Stimulated activated CD4-positive, alpha-beta T cell treated with anti-CD3 and anti-CD28 coated beads, TNF-alpha, amount 100 ng/mL, for 1 hour (primary cell): ENCODE measurements at places on chromosomes 6 and 20.

DNA sequence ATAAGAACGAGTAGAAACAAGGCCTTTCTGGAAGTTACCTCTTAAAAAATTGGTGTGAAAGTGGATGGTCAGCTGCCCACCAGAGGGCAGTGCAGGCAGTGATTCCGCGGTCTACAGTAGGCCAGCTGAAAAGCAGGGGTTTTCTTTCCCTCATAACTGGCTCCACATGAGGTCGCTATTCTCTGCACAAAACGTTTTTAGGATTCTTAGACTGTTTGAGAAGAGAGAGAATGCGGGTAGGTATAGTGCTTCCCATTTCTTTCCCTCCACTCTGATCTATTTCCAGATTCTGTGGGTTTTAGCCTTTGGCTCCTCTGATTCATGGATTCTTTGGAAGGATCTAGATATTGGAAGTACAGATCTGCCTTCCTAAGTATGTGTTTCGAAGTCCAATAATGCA is 14.2 kb downstream of the FIG4 start:
- peak; percentile 33 for DNase-seq

DNA sequence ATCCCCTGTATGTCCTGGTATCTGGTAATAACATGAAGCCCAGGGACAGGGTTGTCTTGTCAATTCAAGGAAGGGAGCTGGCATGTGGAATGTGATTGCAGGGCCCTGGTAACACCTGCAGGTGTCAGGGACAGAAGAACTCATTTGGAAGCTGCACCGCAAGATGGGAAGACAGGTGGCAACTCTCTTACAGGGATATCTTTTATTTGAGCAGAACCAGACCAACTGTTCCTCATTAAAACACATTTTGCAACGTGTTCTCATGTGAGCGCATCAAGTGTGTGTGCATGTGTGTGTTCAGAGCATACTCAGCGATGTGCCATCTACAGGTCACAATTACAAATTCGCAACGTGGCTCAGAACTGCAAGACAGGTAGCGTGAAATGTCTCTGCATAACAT is 370.9 kb upstream of the SOX4 start:
- DNase-seq: no peak

DNA sequence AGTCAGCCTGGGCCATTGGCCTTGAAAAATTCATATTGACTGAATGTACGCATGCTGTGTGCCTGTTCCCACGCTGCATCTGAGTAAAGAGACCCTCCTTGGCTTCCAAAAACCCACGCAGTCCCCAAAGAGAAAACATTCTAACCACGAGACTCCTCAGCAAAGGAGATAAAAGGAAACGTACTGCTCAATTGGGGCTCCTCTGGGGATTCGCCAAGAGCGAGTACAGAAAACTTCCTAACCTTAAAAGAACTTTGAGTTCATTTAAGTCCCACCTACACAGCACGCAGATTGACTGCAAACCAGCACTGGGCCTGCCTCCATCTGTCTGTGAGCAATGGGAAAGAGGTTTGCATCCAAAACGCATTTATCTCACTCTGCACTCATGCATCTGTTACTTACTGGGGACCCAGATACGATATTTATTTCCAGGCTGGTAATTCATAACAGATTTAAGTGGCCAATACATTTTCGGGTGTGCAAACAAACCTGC is 505.9 kb upstream of the CHD6 start:
- no peak for DNase-seq

- no peak for DNase-seq
These were observed 134.2 kb downstream of the TRIM27 start for GRCh38 chr6:28789553-28790083.

DNA sequence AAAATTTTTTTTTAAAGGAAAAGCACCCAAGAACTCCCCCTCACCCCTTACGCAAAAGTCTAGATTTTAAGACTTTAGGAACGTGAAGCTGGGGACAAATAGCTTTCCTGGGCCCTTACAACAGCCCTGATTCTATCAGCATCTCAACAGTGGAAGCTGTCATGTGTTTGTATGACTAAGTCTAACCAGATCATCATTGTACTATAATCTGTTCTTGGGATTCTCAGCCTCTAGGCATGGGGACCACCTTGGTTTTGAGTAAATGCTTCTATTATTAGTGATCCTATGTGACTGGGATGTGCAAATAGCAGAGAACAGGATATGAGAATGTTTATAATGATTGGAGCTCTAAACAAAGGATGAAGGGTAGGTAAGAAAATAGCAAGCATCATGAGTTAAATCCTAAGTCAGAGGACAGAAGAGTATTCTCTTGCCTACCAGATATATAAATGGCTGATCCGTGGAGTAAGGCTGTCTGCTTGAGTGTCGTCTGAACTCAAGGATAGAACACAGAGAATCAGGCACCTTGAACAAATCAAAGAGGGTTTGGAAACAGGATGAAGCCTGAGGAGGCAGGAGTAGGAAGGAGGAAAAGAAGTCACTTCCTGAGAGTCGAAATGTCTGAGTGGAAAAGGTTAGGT is 105.7 kb upstream of the FAM184A start:
- DNase-seq: no peak

GRCh38 chr6:25107218-25107617 is 171.5 kb upstream of the RIPOR2 start:
- no peak for DNase-seq

- no peak for DNase-seq
These were observed 20.8 kb downstream of the SRC start for GRCh38 chr20:37366743-37367142.

- DNase-seq: no peak
These were observed 36.5 kb downstream of the TAB2 start for GRCh38 chr6:149354009-149354408.

GRCh38 chr6:163355426-163355991 is 59.0 kb upstream of the QKI start:
- DNase-seq: no peak

DNA sequence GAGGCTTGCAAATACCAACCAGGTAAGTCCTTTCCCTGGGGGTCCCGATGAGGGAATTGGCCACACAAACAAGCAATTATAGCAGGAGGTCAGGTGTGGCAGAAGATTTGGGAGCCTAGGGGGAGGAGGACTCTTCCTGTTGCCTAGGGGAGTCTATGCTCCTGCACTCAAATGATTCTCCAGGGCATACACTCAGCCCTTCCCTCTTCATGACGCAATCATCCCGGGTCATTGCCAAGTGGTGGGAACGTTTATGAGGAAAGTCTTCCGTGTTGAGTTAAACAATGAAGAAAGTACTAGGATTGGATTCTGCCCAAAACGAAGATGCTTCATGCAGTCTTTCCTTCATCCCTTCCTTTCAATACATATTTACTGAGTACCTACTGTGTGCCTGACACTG is 186.5 kb upstream of the TSHZ2 start:
- no peak for DNase-seq

DNA sequence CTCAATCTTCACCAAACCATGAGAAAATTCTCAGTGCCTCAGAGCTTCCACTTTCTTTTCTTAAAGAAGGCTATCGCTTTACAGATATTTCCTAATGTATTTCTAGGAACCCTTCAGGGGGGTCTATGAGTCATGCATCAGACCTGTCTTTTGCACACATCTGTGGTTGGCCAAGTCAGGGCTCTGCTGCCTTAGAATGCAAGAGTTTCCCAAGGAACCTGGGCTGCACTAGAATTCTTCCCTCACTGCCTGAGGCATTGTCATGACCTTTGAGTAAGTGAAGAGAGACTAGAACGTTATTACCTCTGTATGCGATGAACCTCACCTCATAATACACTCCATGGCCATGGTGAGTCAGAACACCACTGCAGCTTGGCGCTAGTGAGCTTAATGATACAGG is 365.0 kb upstream of the ID4 start:
- no peak for DNase-seq

DNA sequence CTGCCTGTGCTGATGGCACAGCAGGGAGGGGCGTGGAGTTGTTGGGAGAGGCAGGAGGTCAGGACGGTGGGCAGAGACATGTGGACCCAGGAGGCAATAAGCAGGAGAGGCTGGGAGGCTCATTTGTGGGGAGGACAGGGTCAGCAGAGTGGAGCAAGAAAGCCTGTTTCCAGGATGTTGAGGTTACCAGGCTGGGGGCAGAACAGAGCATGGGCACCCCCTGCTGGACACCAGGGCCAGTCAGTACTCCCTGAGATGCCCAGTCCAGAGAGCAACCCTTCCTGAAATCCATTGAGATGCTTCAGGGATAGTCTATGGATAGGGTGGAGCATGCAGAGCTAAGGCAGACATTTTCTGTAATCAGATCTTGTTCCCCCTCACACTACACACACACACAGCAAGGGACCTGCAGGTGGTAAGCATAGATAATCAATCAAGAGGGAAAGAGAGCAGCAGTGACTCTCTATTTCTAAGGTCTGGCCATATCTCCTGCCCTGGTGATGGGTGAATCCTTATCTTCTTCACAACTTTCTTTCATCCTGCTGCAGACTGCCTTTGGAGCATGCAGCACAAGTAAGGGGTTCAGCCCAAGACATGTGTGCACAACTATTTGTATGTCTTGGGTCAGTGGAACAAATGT is 41.7 kb downstream of the MOCS1 start:
- DNase-seq: no peak

DNA sequence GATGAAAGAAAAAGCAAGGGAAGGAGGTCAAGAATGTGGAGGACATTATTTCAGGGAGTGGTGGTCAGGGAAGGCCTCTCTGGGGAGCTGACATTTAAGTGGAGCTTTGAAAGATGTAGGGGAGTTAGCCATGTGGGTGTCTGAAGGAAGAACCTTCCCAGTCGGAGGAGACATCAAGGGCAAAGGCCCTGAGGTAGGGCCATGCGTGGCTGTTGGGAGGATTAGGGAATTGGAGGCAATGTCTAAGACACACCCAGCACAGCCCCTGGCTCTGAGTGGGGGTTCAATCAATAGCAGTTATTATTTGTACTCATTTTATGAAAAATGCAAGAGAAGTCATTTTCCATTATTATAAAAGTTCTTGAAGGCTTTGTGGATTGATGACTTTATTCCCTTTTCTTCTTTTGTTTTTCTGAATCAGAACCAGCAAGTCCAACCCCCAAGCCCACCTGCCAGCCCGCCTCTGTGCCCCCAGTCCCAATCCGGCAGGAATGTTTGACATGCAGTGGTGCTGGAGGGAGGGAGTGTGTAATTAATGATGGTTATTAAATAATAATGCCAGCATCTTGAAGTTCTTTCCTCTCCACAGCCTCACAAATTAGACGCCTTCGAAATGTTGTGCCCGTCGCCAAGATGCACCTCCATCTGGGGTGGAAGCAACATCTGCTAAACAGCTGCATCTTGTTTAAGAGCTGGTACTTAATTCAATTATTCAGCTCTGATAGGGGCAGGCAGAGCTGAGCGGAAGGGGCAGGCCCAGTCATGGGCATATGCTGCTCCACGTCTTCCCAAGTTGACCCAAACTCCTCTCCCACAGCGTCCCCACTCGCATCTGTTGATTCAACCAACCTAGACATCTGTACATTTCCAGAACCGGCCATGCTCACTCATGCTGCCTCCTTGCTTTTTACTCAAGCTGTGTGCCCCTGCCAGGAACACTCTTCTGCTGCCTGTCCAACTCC is 81.3 kb upstream of the SIRPA start:
- DNase-seq: no peak

GRCh38 chr6:32244946-32245398 is 21.1 kb upstream of the NOTCH4 start:
- peak; percentile 37 for DNase-seq

DNA sequence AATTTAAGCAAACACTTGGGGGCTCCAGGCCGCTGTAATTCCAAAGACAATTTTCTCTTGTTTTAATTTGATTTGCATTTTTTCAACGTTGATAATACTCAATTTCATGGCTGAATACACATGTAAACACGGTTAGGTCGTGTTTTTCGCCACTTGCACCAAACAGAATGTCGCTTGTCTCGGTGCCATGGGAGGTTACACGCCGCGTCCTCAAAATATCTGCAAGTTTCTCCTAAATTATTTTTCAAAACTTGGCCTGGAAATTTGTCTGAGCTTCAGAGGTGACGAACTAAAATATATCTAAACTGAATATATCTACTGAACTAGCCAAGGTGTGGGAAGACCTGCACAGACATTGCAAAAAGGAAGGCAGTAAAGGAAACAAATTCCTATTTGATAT is 15.0 kb downstream of the FOXA2 start:
- no peak for DNase-seq

GRCh38 chr6:154245506-154245905 is 111.1 kb downstream of the IPCEF1 start:
- no peak for DNase-seq

- no peak for DNase-seq
These were observed 769.1 kb downstream of the QKI start for GRCh38 chr6:164183556-164184123.

GRCh38 chr6:149941583-149942460 is at the start of gene ULBP2:
Gene ULBP2 (plus strand): TSS chr6:149942014. CDS start chr6:149942073, 59 bp downstream.
- DNase-seq: peak; percentile 75

GRCh38 chr20:1397710-1398109 is 4.9 kb upstream of the FKBP1A start:
- DNase-seq: no peak

- no peak for DNase-seq
These were observed 858 bp downstream of the FAM83D start for GRCh38 chr20:38926934-38927616.

GRCh38 chr6:111585974-111586315 is 19.7 kb downstream of the TRAF3IP2 start:
- no peak for DNase-seq

- DNase-seq: no peak
These were observed 27.3 kb downstream of the FNDC1 start for GRCh38 chr6:159196430-159196975.

DNA sequence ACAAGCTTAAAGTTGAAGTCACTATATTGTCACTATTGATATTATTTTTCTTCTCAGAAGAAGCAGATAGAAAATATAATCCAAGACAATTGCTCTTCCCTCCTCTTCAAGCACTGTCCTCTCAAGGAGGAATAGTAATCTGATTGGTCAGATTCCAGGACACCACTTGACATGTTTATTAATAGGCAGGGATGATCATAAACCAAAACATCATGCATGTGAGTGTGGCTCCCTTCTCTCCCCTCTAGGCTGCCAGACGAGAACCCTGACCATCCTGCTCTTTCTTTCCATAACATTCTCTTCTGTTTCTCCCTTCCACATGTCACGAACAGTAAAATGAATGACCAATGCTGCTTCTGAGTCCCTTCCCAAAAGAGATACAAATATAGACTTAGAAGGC is 7.5 kb downstream of the ATG5 start:
- DNase-seq: no peak

- no peak for DNase-seq
These were observed 78.9 kb downstream of the SLC35F1 start for GRCh38 chr6:117985916-117986315.

- no peak for DNase-seq
These were observed 9.8 kb downstream of the PGM3 start for GRCh38 chr6:83183082-83183828.

- DNase-seq: no peak
These were observed 265.1 kb upstream of the PRDM1 start for GRCh38 chr6:105821027-105821426.
